Muscle of back (tissue), 13 donors: ENCODE measurements at places on chromosomes 6 and 20.

- DNase-seq: no peak
These were observed 1.1 kb downstream of the CRIP3 start for GRCh38 chr6:43307451-43308100.

- no peak for DNase-seq
These were observed 419.2 kb upstream of the MMS22L start for GRCh38 chr6:97702248-97702647.

- DNase-seq: peak; percentile 30
These were observed 40.1 kb downstream of the ILRUN start for GRCh38 chr6:34656378-34657036.

DNA sequence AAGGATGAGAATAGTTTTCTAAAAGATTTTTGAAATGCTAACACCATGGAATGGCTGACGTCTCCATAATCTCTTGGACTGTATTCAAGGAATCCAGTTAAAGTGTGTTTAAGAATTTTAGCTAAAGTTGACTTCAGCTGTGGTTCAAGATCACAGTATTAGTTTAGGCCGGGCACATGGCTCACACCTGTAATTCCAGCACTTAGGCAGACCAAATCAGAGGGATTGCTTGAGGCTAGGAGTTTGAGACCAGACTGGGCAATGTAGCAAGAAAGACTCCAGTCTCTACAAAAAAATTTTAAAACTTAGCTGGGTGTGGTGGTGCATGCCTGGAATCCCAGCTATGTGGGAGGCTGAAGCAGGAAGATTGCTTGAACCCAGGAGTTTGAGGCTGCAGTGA, 68.2 kb downstream of the RFPL4B start:
- no peak for DNase-seq
